ENCODE measurements at places on chromosomes 12 and 14. TPM values are rescaled to one million over a fixed set of nuclear protein-coding genes. Genes with fewer than 3 reads are reported as not detected.

GRCh38 chr12:52627395-52628110 lies 9.2 kb upstream of the KRT73 start:
- H3K4me1 ChIP-seq, result no peaks in the 10 kb centered on the region
- H3K27me3 ChIP-seq, result no peaks in the 10 kb centered on the region
- DNase-seq, result peak; percentile 5
- no peak overlapping the region for H3K27ac ChIP-seq
- H3K36me3 ChIP-seq, result no peaks in the 10 kb centered on the region

TMEM121 gene
- total RNA-seq, result 0.94 TPM

GRCh38 chr12:57208631-57209282 lies 7.8 kb upstream of the NXPH4 start:
- no peaks in the 10 kb centered on the region for H3K4me1 ChIP-seq
- no peaks in the 10 kb centered on the region for H3K27me3 ChIP-seq
- H3K27ac ChIP-seq, result no peak overlapping the region

GRCh38 chr12:47194501-47194900 lies 114.7 kb upstream of the AMIGO2 start:
- H3K36me3 ChIP-seq, result no peaks in the 10 kb centered on the region
- peaks cover 8% of the 10 kb centered on the region for H3K4me1 ChIP-seq
- H3K27me3 ChIP-seq, result no peaks in the 10 kb centered on the region
- no peak for DNase-seq
- no peak overlapping the region for H3K4me3 ChIP-seq

GRCh38 chr14:105817971-105818711 lies 291.8 kb downstream of the TMEM121 start:
- H3K36me3 ChIP-seq, result no peaks in the 10 kb centered on the region
- peak overlapping the region; percentile 71 for H3K27ac ChIP-seq
- peak; percentile 71 for DNase-seq
- H3K4me3 ChIP-seq, result no peak overlapping the region

- no peaks in the 10 kb centered on the region for H3K36me3 ChIP-seq
- no peaks in the 10 kb centered on the region for H3K27me3 ChIP-seq
- no peak for DNase-seq
- no peak overlapping the region for H3K4me3 ChIP-seq
- no peak overlapping the region for H3K27ac ChIP-seq
- no peaks in the 10 kb centered on the region for H3K4me1 ChIP-seq
Observed at GRCh38 chr12:114963846-114964245, 279.9 kb upstream of the TBX3 start.

DNA sequence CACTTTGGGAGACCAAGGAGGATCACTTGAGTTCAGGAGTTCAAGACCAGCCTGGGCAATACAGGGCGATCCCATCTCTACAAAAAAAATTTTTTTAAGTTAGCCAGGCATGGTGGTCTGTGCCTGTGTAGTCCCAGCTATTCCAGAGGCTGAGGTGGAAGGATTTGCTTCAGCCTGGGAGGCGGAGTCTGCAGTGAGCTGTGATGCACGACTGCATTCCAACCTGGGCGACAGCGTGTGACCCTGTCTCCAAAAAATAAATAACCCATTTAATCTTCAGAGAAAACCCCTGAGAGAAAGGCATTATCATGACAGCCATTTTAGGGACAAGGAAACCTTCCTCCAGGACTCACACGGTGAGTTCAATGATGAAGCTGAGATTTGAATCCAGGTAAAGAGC lies 3.7 kb upstream of the FKBP4 start:
- no peak overlapping the region for H3K27ac ChIP-seq
- H3K4me3 ChIP-seq, result no peak overlapping the region

SYNE3 gene
- total RNA-seq, result 11.8 TPM

SUDS3 gene
- total RNA-seq, result 39.2 TPM

WNT1 gene
- total RNA-seq, result not detected

GRCh38 chr12:19981944-19982343 lies 386.4 kb upstream of the PDE3A start:
- H3K27me3 ChIP-seq, result no peaks in the 10 kb centered on the region
- no peak overlapping the region for H3K4me3 ChIP-seq
- no peaks in the 10 kb centered on the region for H3K4me1 ChIP-seq
- no peaks in the 10 kb centered on the region for H3K36me3 ChIP-seq

HCAR2 gene
- total RNA-seq, result not detected

NTF3 gene
- total RNA-seq, result 1.4 TPM

- no peaks in the 10 kb centered on the region for H3K27me3 ChIP-seq
- H3K4me3 ChIP-seq, result no peak overlapping the region
- DNase-seq, result no peak
- H3K4me1 ChIP-seq, result peaks cover under 1% of the 10 kb centered on the region
- H3K27ac ChIP-seq, result no peak overlapping the region
Observed at GRCh38 chr14:59246566-59246965, 58.1 kb downstream of the DAAM1 start.

Data from Peyer's patch (tissue), 4 donors.